Nephron progenitor cell (in vitro differentiated cells): ENCODE measurements at places on chromosomes 16 and 17.

DNA sequence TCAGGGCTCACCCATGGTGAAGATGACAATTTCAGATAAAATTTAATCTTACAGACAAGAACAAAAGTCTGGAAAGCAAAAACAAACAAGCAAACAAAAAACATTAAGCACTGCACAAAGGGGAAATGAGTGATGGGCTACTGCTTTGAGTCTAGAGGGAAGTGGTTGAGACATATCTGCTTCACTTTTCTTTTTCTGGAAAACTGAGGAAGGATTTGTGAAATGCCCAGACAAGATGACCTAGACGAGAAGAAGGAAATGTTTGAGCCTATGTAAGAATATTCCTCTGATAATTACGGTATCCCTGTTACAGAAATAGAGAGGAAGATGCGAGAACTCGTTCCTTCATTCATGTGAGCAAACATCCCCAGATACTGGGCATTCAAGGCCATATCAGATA, 11.5 kb upstream of the HYDIN start:
- DNase-seq = no peak
- no peaks in the 10 kb centered on the region for H3K36me3 ChIP-seq
- H3K4me1 ChIP-seq = no peaks in the 10 kb centered on the region
- no peak overlapping the region for H3K4me3 ChIP-seq
- H3K27me3 ChIP-seq = peaks cover 19% of the 10 kb centered on the region

DNA sequence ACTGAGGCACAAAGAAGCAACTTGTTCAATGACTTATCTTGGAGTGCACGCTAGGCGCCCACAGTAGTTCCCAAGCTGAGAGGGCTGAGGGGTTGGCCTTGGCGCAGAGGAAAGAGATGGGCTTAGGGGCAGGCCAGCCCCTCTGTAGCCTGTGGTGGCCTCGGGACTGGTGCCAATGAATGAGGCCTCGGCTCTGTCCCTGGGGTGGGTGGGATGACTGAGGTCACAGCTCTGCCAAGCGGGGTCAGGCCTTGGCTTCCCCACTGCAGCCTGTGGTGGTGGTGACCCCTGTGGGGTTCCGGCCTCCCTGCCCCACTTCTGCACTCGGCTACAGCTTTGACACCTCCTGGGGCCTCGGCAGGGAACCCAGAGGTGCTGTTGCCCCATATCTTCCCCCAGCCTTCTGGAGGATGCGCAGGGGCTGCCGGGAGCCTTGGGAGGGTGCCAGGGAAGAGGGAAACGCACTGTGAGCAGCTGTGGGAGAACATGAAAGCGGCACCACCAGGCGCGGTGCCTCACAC, 46.0 kb downstream of the BEAN1 start:
- no peak overlapping the region for H3K27ac ChIP-seq
- no peaks in the 10 kb centered on the region for H3K4me1 ChIP-seq
- no peaks in the 10 kb centered on the region for H3K36me3 ChIP-seq
- no peak for DNase-seq
- H3K27me3 ChIP-seq = peaks cover 23% of the 10 kb centered on the region

GRCh38 chr17:72528683-72529082, 407.9 kb downstream of the SOX9 start:
- H3K27ac ChIP-seq = no peak overlapping the region
- peaks cover 48% of the 10 kb centered on the region for H3K4me1 ChIP-seq

DNA sequence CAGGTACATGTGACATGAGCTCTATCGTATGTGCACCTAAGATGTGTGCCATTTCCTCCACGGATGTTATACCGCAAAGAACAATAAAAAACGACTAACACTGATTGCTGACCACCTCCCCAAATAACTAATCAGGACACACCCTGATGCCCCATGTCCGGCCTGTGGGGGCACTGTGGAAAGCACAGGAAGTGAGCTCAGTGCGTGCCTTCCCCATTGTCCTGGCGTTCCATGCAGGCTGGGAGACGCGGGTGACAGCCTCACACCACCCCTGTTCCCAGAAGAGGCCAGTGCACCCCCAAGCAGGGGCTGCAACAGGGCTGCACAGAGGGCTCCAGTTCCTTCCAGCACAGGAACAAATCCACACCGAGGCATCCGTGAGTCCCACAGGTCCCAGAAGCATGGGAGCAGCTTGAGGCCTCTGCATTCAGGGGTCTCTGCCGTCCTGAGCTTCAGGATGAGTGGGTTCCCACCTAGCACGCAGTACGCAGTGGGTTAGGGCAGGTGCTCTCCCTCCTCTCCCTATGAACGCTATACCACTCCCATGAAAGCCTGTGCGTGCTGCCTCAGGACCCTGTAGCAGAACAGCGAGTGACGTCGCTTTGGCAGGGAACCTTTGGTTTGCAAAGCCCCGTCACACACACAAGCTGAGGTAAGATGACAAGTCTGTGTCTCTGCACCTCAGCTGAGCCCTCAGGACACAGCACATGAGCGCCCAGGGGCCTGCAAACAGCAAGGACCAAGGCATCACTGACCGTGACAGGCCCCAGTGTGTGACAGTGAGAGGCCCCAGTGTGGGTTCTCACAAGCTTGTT, 117.7 kb downstream of the ZNF778 start:
- DNase-seq = no peak
- no peaks in the 10 kb centered on the region for H3K36me3 ChIP-seq
- peaks cover 3% of the 10 kb centered on the region for H3K27me3 ChIP-seq
- peak overlapping the region; percentile 82 for H3K27ac ChIP-seq
- H3K4me1 ChIP-seq = peaks cover 61% of the 10 kb centered on the region

DNA sequence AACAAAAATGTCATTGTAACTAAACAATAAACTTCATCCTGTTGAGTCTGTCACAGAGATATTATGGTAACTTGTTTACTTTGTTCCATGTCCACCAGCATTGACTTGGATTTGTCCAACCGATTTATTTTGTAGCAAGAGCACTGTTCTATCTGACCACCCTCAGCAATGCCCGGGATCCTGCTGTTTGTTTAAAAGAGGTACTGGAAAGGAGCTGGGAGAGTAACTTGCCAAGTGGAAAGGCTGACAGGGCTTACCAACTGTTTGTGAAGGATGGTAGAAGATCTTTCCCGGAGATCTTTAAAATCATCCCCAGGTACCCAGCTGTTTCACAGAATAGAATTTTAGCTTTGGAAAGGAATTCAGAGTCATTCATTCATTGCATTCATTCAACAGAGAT, 59.1 kb upstream of the BCAR1 start:
- no peak for DNase-seq
- H3K27ac ChIP-seq = no peak overlapping the region
- peaks cover 39% of the 10 kb centered on the region for H3K4me1 ChIP-seq
- peaks cover 23% of the 10 kb centered on the region for H3K36me3 ChIP-seq
- peaks cover 4% of the 10 kb centered on the region for H3K27me3 ChIP-seq
- no peak overlapping the region for H3K4me3 ChIP-seq

DNA sequence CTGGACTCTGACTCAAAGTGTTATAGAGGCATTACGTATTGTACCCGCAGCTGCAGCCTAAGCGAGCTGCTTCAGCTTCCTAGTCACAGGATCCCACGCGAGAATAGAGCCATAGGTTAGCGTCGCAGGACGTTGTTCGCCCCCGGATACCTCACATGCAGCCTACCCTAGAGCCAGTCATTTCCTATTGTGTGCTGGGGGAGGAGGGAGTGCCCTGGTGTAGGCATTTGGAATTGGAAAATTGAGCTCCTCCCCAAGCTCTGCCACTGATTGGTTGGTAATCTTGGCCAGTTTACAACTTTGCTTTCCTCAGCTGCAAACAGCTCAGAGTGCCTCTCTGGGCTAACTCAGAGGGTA, 530 bp downstream of the NAA60 start:
- peaks cover 11% of the 10 kb centered on the region for H3K4me1 ChIP-seq
- H3K36me3 ChIP-seq = peaks cover 78% of the 10 kb centered on the region
- H3K4me3 ChIP-seq = peak overlapping the region; percentile 95
- H3K27me3 ChIP-seq = peaks cover 2% of the 10 kb centered on the region

DNA sequence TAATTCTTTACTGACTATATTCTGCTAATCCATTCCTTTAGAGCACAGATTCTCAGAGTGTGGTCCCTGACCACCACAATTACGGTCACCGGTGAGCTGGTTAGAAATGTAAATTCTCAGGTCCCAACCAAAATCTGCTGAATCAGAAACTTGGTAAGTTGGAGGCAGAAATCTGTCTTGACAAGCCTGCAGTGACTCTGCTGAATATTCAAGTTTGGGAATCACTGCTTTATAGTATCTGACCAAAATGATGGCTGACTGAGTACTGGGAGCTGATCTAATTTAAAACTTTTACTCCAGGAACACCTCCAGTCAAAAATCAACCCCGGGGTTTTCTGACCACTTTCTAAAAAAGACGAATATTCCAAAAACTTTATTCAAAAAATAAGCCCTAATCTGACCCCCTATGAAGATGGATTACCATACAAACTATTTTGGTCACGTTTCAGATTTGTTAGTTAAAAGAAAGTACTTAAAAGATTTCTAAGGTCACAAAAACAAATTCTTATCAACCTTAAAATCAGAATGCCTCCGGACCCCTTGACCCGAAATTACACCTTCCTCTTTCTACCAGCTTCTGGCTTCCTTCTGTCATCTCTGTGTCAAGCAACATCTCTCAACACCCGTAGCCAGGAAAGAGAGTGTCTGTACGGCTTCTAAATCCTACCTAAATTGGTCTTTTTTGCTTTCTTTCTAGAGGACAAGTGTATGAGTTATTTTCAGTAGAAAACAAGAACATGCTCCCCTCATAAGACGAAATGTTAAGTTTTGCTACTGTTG, 38.6 kb downstream of the CREBBP start:
- H3K4me3 ChIP-seq = no peak overlapping the region
- no peaks in the 10 kb centered on the region for H3K27me3 ChIP-seq
- DNase-seq = no peak
- H3K27ac ChIP-seq = no peak overlapping the region
- peaks cover 58% of the 10 kb centered on the region for H3K36me3 ChIP-seq
- peaks cover 31% of the 10 kb centered on the region for H3K4me1 ChIP-seq

- peak overlapping the region; percentile 83 for H3K27ac ChIP-seq
- H3K27me3 ChIP-seq = peaks cover 5% of the 10 kb centered on the region
- no peak overlapping the region for H3K4me3 ChIP-seq
These were observed 16.8 kb downstream of the GALNS start for GRCh38 chr16:88839745-88840599.

DNA sequence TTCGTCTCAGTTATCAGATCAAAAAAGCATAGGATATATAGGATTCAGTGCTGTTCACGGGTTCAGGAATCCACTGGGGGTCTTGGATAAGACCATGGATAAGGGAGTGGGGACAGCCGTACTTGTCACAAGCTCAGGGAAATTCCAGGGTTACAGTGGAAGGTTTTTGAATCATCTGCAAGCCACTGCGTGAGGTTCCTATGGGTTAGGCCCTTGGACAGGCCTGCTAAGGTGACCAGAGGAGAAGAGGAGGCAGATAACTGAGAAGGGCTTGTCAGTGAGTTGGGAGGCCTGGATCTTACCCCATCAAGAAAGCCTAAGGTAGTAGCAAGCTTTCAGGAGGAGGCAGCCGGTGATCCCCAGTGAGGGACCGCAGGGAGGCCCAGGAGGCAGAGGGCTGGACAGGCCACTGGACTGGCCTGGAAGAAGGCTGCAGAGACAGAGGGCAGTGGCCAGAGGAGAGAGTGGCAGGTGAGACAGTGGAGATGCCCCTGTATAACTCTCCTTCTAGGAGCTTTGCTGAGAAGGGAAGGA, 27.3 kb downstream of the NGFR start:
- H3K4me3 ChIP-seq = no peak overlapping the region
- H3K27me3 ChIP-seq = peaks cover 14% of the 10 kb centered on the region
- DNase-seq = no peak
- peaks cover 49% of the 10 kb centered on the region for H3K4me1 ChIP-seq
- no peak overlapping the region for H3K27ac ChIP-seq
- H3K36me3 ChIP-seq = no peaks in the 10 kb centered on the region

DNA sequence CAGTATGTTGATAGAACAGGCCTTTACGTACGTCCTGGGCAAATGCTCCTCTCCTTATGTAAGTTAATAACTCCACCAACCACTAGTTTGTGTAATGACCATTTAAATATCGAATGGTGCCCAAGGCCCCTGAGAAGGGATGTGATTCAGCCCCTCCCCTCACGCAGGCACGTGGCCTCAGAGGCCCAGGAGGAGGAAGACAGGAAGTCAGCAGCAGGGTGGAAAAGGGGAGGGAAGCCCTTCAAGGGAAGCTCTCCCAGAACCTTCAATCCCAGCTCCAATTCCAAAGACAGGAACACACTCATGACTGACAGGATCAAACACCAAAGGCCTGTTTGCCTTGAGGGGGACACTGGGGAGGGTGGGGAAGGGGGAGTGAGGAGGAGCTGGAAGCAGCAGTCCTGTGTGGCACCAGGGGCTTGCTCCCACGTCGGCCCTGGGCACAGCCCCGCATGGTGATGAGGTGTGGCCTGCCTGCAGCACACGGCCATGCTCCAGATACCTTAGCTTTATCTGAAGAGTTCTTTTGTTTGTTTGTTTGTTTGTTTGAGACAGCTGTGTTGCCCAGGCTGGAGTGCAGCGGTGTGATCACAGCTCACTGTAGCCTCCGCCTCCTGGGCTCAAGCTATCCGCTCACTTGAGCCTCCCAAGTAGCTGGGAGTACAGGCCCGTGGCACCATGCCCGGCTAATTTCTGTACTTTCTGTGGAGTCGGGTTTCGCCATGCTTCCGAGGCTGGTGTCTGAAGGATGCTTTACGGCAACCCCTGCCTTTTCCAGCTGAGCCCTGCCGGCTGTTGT, 105.0 kb downstream of the ZNF778 start:
- H3K27me3 ChIP-seq = no peaks in the 10 kb centered on the region
- H3K27ac ChIP-seq = peak overlapping the region; percentile 98
- peaks cover 9% of the 10 kb centered on the region for H3K36me3 ChIP-seq
- peaks cover 98% of the 10 kb centered on the region for H3K4me1 ChIP-seq

DNA sequence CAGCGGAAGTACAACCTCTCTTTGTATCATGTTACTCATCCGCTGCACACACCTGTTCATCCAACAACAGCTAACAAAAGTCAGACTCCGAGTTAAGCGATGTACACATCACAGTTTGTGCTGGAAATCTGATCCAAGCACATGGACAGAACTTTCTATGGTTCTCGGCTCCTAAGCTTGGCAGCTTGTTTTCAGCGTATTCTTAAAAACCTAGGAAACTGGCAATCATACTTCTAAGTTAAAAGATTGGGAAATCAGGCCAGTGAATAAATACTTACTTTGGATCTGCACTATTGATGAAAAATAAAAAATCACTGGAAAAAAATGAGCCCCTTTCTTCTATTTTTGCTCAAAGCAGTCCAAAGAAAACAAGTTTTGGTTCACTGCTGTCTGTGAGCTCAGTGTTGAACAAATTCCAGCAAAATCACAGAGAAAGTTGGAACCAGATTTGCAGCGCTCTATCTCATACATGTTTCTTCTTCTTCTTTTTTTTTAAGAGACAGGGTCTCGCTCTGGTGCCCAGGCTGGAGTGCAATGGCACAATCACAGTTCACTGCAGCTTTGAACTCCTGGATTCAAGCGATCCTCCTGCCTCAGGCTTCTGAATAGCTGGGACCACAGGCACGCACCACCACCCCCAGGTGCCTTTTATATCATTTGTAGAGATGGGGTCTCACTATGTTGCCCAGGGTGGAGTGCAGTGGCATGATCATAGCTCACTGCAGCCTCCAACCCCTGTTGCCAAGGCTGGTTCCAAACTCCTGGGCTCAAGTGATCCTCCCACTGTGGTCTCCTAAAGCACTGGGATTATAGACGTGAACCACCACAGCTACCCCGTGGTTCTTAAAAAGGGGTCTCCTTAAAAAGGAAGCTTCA, 71.6 kb upstream of the CREBBP start:
- H3K27ac ChIP-seq = peak overlapping the region; percentile 27
- H3K4me1 ChIP-seq = peaks cover 45% of the 10 kb centered on the region
- DNase-seq = no peak
- H3K36me3 ChIP-seq = no peaks in the 10 kb centered on the region
- H3K4me3 ChIP-seq = no peak overlapping the region

GRCh38 chr17:57286399-57287105, 30.2 kb downstream of the MSI2 start:
- no peak for DNase-seq
- peak overlapping the region; percentile 92 for H3K27ac ChIP-seq
- H3K27me3 ChIP-seq = peaks cover 3% of the 10 kb centered on the region
- peaks cover 100% of the 10 kb centered on the region for H3K4me1 ChIP-seq
